Activated T-cell treated with anti-CD3 and anti-CD28 coated beads, Interleukin-2, amount 50 U/mL, for 1 hour (primary cell): ENCODE measurements at places on chromosomes 4 and X.

GRCh38 chrX:152138388-152138784, at the start of gene MAGEA10:
TSS of gene MAGEA10 (minus strand) at chrX:152138577. CDS start at chrX:152135620, 2,957 bp downstream.
- DNase-seq = no peak

DNA sequence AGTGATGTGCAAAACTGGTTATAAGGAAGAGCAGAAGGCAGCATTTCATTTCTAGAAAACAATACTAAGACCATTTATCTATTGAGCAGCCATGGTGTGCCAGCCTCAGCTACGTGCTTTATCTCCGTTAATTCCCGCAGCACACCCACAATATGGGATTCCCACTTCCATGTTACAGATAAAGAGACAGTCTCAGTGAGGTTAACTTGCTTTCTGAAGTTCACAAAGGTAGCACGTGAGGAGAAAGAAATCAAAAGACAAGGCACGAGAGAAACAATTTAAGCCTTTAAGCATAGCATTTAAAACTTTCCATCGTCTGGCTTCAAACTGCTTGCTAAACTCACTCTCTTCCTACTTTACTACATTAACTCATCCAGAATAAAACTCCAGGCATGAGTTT, 8.0 kb upstream of the RPL34 start:
- DNase-seq = no peak

DNA sequence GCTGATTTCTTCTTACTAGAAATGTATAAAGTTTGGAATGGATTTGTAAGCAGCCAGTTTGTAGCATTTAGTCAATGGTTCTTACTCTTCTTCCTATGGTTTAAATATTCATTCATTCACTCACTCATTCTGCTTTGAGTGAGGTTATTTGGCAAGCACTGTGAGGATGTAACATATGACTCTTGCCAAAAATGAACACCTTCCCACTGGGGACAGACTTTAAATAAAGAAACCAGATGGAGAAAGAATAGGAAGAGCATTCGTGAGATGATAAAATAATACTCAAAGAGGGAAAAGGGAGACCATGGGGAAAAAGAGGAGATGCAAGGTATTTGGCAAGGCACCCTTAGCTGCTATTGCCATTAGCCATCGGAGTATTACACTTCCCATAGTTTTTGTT, 586.1 kb downstream of the ADGRL3 start:
- DNase-seq = no peak

DNA sequence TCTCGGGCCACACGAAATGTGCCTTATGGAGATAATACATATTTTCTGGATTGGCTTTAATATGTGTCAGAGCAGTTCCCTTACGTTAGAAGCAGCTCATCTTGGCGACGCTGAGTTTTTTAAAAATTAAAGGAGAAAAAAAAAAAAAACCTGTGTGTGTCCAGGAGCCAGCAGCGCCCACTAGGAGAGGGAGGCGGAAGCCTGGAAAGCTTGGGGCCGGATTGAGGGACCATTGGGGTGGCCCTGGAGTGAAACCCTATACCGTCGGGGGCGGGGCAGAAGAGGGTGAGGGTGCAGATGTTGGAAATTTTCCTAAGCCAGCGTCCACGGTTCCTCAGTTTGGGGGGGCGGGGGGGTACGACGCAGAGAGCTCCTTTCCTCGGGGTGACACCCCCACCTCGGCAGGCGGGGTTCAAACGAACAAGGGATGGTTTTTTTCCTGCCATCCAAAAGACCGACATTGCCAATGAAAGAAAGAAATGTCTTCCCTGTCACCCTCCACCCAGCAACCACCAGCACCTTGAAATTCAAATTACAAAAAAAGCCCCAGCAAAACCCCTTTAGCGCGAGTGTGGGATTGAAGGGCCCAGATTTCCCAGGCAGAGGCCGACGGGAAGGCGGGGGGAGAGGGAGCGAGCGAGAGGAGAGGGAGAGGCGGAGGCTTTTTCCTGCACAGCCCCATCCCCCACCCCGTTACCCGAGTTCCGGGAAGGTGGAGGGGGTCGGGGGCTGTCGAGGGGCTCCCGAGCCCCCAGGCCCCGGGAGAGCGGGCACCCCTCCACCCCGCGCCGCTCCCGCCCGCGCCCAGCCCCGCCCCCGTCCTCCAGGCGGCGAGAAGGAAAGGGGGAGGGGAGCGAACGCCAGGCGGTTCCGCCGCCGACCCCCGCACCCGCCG, 859 bp downstream of the SMARCA1 start:
- no peak for DNase-seq

GRCh38 chrX:149370097-149370496, 135.0 kb downstream of the IDS start:
- DNase-seq = no peak
